ENCODE measurements at places on chromosomes 7 and 10.
A peak's percentile ranks its signal among the peaks of the same experiment; 100 is the strongest.

DNA sequence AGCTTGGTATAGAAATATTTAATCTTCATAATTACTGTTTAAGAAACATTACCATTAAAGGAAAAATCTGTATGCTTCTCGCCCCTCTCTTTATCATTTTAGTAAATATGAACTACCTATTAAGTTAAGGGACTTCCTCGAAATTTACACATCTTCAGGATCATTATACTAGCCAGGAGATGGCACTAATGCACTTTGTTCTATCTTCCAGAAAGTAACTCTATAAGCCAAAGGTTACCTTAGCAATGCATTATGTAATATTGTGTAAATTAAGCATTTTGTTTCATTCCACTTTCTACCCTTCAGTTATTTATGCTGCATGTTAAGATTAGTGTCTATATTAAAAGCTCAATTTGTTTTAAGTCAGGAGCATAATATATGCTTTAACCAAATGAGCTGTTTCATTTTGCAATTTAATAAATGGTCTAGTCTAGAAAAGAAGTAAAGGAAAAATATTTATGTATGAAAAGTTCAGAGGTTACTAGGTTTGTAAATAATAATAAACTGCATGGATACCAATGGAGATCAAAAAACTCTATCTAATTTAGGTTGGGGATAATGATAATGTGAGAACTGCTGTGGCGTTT is 128.5 kb downstream of the ANKRD7 start:
- no peak for DNase-seq

GRCh38 chr10:71234970-71235685 is 22.8 kb downstream of the UNC5B start:
- DNase-seq = no peak

DNA sequence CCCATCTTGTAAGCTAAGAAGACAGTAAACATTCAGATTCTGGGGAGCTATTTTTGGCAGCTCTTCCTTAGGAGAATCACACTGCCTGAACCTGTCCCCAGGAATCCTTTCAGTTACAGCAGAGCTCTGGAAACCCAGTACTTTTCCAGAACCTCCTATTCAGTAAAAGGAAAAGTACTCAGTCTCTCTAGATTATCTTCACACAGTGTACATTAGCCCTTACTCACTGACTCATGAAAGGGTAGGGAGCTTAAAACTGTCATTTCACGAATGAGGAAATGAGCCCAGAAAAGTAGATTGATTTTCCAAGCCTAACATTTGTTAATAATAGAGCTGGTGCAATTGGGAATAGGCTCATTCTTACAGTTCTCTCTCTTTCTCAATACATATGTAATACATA is 3.9 kb upstream of the CNNM1 start:
- no peak for DNase-seq

DNA sequence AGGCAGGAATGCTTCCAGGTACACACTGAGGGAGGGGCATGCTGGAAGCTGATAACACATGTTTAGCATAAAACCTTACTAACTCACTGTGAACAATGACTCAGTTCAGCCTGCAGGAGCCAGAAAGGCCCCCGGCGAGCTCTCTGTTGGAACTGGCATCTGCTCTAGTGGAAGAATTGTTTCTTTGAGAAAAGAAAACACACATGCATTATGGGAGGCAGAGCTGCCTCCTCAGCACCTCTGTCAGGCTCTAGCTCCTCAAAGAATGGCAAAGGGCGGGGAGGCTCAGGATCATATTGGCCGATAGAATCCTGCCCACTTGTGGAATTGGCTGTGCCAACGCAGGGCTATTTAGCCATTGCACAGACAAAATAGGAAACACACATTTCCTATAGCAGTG is 338.3 kb downstream of the CXCL12 start:
- DNase-seq = no peak

DNA sequence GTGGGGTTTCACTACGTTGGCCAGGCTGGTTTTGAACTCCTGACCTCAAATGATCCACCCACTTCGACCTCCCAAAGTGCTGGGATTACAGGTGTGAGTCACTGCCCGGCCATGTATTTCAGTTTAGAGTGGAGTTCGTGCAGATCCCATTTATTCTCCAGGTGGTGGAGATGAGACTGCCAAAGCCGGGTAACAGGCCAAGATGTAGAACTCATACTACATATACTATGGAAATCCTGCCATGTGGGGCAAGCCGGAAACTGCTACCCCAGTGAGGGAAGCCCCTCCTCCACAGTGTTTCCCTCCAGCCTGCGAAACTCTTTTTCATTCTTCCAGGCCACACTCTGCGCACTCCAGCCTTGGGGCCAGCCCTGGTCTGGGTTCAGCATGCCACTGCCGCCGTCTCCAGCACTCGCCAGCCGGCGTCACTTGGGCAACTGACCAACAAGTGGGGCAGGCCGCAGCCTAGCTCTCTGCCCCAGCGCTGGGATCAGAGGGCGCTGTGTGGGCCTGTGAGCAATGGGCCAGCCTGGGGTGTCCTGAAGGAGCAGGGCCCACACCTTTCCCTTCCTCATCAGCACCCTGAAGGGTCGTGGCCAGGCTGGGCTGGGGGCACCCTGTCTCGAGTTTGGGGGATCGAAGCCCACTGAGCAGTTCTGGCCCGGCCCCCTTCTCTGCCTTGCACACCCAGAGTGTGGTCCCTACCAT is 122.0 kb downstream of the TRRAP start:
- DNase-seq = no peak

- no peak for DNase-seq
Observed at GRCh38 chr7:45973725-45974532, 52.9 kb upstream of the IGFBP3 start.

GRCh38 chr10:123582084-123582989 is 83.8 kb upstream of the GPR26 start:
- peak; percentile 57 for DNase-seq

GRCh38 chr7:47816647-47817046 is 131.6 kb downstream of the PKD1L1 start:
- no peak for DNase-seq

GRCh38 chr7:104059103-104059502 is 69.6 kb upstream of the RELN start:
- no peak for DNase-seq

GRCh38 chr10:30357075-30357801 is 8.2 kb upstream of the MTPAP start:
- DNase-seq = no peak

GRCh38 chr7:91634485-91635177 is 245.9 kb downstream of the MTERF1 start:
- DNase-seq = no peak

- no peak for DNase-seq
Observed at GRCh38 chr10:24007359-24007758, 201.6 kb upstream of the KIAA1217 start.

DNA sequence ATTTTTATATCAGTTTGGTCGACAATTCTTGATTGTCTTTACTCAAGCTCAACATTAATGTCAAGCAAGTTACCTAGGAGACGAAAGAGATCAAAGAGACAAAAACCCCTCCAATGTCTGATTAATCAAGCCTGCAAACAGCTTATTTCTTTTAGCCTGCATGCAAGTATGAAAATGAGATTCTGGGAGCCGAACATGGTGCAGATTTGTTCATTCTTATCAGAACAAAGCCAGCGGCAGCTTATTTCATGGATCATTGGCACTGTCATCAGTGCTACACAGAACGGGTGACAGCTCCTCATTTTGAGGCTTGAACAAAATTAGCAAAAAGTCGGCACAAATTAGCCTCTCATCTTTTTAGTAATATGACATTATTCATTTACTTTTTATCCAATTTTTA is 26.5 kb downstream of the FAM204A start:
- no peak for DNase-seq

DNA sequence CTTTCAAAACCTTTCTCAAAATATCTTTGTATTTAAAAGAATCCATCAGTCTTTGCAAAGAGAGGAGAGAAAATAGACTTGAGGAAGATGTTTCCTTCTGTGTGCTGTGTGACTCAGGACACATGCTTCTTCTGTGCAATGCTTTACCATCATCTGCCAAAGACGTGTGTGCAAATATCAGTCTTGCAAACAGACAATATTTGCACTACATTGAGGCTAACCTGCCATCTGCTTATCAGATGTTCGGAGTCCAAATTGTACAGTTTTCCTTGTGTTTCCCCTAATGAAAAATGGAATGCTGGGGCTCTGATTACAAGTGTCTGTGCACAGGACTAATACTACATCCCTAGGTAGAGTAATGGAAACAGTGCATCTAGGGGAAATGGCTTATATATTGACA is 353.1 kb upstream of the LRRTM3 start:
- no peak for DNase-seq

GRCh38 chr10:114060456-114060855 is 16.8 kb downstream of the ADRB1 start:
- no peak for DNase-seq

DNA sequence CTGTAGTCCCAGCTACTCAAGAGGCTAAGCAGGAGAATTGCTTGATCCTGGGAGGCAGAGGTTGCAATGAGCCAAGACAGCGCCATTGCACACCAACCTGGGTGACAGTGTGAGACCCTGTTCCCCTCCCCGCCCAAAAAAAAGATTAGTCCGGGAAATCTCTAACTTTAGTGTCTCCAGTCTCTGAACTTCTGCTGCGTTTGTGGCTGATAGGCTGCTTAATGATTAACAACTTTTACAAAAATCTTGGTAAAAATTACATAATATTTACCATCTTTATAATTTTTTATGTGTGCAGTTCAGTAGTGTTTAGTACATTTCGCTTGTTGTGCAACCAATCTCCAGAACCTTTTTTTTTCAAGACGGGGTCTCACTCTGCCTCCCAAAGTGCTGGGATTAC is 9.7 kb upstream of the PLAU start:
- DNase-seq = no peak

- DNase-seq = no peak
Observed at GRCh38 chr10:42940487-42941294, 136.2 kb upstream of the RET start.

DNA sequence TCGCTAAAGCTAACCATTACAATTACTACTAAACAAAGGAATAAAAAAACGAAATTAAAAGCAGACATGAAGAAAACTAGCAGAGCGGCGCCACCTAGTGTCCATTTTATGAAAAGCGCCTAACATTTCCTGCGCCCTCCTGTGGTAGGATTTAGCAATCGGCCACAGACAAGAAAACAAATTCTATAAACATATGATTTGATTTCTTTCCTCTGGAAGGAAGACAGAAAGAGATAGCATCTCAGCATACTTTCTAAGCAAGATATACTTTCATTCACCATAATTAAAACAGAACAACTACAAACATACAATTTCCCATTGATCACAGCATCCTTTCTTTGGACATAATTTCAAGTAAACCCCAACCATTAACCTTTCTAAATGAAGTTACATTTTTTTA is 337.7 kb upstream of the NPVF start:
- DNase-seq = peak; percentile 76

DNA sequence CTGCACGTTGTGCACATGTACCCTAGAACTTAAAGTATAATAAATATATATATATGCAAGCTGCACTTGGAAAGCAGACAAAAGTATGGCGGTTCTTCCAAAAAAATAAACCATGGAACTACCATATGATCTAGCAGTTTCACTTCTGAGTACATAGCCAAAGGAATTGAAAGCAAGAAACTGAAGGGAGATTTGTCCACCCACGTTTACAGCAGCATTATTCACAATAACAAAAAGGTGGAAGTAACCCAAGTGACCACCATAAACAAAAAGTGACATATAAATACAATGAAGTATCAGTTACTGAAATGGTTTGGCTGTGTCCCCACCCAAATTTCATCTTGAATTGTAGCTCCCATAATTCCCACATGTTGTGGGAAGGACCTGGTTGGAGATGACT is 525.3 kb upstream of the CELF2 start:
- no peak for DNase-seq

DNA sequence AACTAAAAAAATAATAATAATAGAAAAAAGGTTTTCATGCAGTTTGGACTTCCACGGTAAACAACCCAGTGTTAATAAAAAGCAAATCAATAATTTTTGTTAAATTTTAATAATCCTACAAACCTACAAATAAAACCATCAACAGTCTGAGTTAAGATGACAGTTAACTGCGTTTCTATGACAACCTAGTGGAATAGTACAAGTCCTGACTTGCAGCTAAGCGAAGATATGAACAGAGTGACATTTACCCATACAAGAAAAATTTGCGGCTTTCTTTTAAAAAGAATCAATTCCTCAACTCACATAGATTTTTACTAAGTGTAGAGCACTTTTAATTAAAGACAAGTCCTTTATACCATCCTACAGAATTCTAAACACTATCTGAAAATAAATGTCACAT is 35.6 kb downstream of the VPS41 start:
- DNase-seq = no peak

DNA sequence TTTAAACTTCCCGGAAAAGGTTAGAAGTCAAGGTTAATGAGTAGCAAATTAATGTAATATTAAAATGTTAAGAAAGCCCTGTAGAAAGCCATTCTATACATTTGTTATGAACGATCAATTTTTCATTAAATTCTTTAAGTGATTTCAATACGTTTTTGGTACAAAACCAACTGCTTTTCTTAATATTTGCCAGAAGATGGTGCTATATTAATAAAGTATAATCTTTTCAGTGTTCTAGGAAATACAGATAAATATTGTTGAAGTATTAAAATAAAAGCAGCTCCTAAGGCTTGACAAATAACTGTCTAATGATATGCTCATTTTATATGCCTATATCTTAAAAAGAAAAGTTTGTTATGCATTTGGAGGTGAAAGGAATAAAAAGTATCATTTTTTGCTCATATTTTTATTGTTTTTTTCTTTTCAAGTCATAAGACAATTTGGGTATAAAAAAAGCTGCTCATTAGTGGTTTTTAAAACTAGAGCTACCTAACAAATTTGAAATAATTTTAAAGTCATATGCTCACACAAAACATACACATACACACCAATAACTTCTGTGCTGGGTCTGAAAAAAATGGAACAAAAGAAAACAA is 130.3 kb upstream of the POT1 start:
- DNase-seq = no peak

GRCh38 chr7:130384841-130385599 is 4.7 kb downstream of the CPA1 start:
- no peak for DNase-seq

GRCh38 chr10:89942217-89942616 is 240.8 kb downstream of the KIF20B start:
- no peak for DNase-seq

DNA sequence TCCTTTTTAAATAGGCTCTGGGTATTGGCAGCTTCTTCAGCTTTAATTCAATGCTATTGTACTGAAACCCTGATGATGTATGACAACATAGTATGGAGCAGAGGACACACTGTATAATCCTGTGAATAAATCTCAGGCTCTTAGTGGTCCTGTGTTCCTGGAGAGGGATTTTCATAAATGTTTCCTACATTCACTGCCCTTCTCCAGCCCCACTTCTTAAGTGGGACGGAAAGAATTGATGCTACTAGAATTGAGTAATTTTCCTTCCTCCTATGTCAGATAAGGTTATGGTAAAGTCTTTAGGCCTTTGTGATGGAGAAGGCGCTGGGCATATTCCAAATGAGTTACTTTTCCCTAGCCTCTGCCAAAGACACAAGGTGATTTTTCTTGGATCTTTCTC is 779.4 kb downstream of the TNS3 start:
- no peak for DNase-seq

DNA sequence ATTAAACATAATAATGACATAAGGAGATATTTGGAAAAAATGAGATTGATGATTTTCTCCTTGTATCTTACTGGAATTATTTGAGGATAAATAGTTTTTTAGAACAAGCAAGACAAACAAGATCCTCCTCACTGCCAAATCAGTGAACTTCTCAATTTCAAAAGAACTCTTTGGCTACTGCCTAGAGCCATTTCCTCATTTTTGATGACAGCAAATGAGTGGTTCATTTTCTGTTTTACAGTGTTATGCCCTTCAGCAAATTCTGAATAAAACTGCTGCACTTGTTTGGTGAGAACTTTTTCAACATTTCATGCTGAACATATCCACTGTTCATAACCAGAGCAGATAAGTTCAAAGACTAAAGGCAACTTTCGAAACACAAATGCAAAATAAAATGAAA is 42.5 kb upstream of the AHR start:
- no peak for DNase-seq

All from CD4-positive, alpha-beta T cell treated with Interferon alpha-2 for 1 hour (primary cell).